Activated CD4-positive, alpha-beta T cell treated with anti-CD3 and anti-CD28 coated beads for 1 hour (primary cell): ENCODE measurements at places on chromosomes 2 and 18.

- no peak for DNase-seq
Observed at GRCh38 chr2:240930631-240931318, 24.6 kb downstream of the CROCC2 start.

DNA sequence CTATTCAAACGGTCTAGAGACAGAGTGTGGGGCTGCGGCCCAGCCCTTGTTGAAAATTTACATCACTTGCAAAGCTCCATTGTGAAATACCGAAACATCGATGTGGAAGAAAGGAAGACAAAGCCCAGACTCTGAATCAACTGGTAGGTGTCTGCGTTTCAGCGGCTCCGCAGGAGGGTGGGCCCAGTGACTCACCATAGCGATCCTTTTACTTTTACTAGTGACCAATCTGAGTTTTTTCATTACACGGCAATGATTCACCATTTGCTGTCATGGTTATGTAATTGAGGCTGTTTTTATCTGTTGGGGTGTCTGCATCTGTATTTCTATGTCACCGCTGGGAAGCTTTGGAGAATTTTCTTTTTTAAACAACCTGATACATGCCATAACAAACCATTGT, 66.6 kb upstream of the ODC1 start:
- DNase-seq = no peak

GRCh38 chr18:73136134-73136533, 268.3 kb upstream of the NETO1 start:
- DNase-seq = no peak

DNA sequence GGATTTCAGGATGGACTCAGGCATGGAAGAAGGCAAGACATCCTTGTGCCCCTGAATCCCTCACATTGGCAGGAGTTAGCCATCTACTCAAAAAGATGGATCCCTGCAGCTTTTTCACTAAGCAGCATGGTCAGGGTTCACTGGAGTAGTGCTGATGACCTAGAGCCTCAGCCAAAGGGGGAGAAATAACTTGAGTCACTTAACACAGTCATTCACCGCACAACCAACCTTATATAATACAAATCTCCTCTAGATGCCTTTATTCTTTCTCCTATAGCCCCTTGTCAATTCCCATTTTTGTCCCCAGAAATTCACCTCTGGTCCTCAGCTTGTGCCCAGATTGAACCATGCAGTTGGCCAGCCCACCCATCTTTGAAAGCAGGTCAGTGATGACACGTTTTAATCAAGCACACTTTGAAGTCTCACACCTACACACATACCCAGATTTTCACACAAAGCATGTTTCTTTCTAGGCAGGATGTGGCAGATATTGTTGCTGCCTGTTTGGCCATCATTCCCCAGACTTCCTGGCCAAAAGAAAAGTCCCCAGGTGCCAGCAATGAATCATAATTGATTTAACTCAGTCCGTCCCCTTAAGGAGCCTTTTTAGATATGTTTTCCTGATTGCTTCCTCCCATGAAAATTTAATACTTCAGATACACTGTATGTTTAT, 84.2 kb downstream of the LBH start:
- no peak for DNase-seq

- DNase-seq = no peak
Observed at GRCh38 chr18:61731178-61731577, 161.6 kb downstream of the RNF152 start.

DNA sequence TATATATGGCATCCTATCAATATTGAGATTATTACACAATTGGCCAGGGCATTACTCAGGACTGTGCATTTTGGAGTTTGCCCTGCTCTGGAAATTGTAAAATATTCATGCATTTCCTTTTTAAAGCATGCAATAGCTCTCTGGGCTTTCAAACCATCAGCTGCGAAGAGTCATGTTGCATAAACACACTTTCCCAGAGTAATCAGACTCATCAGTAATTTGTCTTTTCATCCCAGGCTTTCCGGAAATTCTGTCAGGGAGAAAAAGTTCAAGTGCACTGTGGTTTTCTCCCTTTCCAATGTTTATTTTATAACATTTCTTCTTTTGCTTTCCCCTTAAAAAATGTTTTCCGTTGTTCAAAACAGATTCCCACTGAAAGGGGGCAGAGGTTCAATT, 38.9 kb upstream of the FHL2 start:
- DNase-seq = no peak

DNA sequence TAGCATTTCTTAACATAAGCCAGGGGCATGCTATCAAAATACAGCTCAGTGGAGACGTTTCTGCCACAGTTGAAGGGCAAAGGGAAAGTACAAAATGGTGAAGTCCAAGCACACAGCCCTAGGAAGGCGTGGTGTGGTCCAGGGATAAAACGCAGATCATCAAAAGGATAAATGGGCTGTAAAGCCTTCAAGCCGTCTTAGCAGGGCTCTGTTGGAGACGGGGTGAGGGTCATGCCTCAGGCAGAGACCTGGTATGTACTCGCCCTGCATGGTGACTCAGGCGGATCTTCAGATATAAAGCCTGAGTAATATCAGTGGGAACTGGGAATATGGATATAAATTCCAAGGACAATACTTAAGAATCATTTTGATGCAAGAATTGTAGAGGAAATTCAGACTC, 61.2 kb downstream of the NGEF start:
- no peak for DNase-seq

- DNase-seq = no peak
Observed at GRCh38 chr2:180124273-180125139, 117.4 kb upstream of the CWC22 start.

DNA sequence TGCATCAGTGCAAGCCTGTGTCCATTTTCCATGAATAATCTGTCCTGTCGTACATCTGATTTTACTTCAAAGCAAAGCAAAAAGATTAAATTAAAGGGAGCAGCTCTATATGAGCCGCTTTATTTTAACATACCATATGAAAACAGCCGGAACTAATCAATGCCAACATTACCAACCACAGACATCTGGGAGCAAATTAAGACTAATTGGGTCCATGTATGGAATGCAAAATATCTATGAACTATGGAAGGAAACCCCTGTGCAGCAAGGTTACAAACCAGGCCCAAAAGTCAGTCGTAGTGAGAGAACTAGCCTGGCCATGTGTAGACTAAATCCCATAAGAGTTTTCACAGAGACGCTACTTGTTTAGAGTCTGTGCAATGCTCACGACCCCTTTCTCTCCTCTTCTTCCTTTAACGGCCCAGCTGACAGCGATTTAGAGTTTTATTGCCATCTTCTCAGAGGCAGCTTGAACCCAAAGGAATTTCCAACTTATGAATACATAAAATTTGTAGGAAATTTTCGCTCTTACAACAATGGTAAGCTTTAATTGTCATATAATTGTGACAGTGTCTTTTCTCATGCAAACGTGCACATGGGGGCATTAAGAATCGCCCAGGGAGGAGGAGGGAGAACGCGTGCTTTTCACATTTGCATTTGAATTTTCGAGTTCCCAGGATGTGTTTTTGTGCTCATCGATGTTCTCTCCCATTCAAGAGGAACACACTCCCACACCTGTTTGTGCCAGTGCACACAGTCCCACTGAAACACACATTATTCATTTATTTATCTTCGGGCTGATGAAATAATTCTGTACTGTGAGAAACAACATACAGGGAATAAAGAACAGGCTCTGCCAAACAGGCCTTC, 52.9 kb upstream of the RPL31 start:
- DNase-seq = no peak

DNA sequence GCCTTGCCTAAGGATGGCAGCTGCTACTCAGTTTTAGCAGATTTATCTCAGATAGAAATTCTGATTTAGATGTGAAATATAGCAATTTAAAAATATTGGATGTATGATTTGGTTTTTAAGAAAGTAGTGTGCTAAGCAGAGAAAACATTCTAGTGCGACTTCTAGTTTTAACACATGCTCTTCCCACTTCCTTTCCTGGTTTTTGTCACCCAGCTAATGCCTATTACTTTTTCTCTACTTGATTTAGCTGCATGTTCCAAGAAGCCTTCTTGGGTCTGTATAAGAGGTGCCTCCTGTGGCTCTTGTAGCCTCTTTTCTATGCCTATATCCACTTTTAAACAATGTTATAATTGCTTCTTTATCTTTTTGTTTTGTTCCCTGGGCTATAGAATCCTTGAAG, 53.0 kb downstream of the GPD2 start:
- no peak for DNase-seq

DNA sequence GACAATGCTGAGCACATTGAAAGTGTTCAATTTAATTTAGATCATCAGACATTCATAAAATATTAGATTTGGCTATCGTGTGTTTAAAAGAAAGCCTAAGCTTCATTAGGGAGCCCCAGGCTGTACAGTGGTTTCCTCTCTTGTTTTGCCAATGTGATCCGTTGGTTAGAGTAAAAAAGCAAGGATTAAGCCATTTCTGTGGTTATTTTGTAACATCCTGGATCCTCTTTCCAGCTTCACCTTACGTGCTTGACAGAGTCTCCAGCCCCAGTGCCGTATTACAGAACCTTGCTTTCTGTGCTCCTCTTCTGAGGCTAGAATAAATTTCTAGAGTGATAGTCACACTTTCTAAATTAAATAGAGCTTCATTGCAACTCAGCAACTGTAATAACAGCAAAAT, 289.3 kb upstream of the LINC00305 start:
- DNase-seq = no peak

DNA sequence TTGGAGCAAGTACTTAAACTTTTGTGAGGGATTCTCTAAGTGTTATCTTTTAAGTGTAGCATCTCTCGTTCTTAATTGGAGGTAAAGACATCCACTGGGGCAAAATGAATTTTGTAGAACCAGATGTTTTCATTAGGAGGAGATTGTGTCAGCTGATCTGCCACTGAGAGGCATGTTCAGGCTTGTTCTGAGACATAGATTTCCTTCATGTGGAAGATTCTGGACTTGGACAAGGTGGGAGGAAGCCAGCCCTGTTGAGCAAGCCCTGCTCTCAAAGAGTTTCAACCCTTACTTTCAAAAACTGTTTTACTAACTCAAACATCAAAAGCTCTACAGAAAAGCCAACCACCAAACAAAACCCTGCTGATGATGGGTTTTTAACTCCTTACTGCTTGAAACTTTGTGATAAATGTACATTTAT, 6.5 kb downstream of the MAP4K4 start:
- DNase-seq = no peak

DNA sequence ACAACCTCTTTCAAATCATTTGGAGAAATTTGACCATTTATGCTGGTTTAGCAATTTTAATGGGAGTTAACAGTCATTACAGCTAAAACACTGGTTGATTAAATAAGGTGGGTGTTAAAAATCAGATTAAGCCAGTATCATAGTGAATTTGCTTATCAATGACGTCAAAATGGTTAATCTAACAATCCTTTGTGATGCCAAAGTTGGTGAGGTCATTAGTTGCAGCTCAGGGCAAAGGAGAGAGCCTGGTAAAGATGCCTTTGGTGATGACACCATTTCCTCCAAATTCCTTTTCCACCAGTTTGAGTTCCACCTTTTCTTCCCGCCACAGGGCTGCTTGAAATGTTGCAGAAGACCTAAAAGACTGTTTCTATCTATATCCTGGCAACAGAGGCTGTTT, 757.1 kb upstream of the PIK3C3 start:
- no peak for DNase-seq

DNA sequence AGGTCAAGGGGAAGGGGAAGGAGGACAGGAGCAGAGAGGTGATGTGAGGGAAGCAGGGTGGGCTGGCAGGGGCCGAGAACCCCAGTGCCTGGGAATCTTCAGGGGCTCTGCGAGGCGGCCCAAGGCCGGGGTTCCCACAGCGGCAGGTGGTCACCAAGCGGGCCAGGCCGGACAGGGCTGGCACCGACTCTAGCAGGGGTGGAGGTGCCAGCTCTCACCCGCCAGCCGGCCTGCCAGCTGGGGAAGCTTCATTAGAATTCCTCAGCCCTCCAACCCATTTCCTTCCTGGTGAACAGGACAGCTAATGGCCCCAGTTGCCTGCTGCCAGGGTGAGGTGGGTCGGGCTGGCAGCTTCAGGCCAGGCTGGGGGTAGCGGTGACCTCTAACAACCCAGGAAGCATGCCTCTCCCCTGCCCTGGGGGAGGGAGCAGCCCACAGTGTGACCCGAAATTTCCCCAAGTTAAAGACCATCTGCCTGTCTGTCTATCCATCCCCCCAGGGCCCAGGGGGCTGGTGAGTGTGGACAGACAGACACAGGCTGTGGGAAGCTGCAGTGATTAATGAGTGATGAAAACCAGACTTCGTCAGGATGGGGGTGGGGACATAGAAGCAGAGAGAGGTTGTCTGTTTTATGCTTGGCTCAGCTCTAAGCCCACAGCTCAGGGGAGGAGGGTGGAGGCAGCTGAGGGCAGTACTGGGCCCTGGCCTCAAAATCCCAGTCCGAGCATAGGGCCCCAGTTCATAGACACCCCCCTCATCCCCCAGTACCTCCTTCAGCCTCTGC, 144.1 kb downstream of the ZFP36L2 start:
- no peak for DNase-seq

- no peak for DNase-seq
Observed at GRCh38 chr2:235827585-235827992, 333.7 kb downstream of the AGAP1 start.

GRCh38 chr2:67792681-67793091, 270.1 kb downstream of the C1D start:
- no peak for DNase-seq

GRCh38 chr2:216351172-216351925, 20.9 kb downstream of the MARCHF4 start:
- no peak for DNase-seq

DNA sequence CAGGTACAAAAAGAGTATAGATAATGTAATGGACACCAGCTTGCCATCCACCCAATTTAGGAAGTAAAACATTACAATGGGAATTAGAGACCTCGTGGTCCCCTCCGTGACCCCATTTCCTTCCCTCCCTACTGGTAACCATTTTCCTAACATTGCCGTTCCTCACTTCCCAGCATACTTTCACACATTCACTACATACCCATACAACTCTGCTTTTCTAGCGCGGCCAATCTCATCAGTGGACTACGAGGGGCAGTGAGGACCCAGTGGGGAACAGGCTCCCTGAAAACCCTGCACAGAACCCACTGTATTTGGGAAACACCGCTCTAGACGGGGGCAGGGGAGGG, 1.1 kb downstream of the ENOSF1 start:
- DNase-seq = no peak

DNA sequence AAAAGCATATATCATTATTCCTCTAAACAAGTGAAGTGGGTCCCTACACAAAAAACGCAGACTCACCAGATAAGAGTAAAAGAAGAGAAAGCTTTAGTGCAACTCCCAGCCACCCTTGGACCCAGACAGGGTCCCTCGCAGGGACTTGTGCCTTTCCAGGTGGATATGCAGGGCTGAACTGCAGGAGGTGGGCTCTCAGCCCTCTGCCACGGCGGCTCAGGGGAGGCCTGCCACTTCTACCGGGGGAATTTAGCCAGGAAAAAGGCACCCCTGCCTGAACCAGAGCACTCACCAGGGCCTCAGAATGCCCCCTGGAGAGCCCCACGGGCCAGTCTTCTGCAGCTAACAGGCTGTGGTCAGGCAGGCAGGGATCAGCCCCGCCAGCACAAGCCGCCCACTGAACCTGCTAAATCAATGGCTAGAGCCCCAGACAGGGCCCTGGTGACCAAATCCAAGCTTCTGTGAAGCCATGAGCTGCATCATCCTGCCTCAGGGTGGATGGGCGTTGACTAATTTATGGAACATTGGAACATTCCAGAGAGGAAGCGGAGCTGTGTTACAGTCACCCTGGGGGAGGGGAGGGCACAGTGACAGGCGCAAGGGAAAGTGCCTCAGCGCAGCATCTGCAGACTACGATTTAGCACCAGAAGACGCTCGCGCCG, 209.3 kb downstream of the EIPR1 start:
- DNase-seq = no peak

GRCh38 chr2:207072571-207072970, 93.2 kb downstream of the KLF7 start:
- no peak for DNase-seq

- DNase-seq = no peak
Observed at GRCh38 chr2:91748902-91749301, 3057.4 kb downstream of the RPIA start.

- no peak for DNase-seq
Observed at GRCh38 chr2:192253692-192254091, 59.0 kb upstream of the TMEFF2 start.
